ENCODE measurements at places on chromosomes 1 and 21. TPM values are rescaled to one million over a fixed set of nuclear protein-coding genes. Genes with fewer than 3 reads are reported as not detected.

Gene C1orf185
- not detected for total RNA-seq

Gene MCOLN3
- total RNA-seq, result 6.9 TPM

Gene SPRR5
- total RNA-seq, result not detected

Gene LYPD8
- total RNA-seq, result not detected

Gene XCL1
- total RNA-seq, result not detected

Gene KRTAP13-2
- total RNA-seq, result not detected

Gene AIRE
- total RNA-seq, result not detected

Gene CD2
- not detected for total RNA-seq

Gene RASSF5
- total RNA-seq, result 1.7 TPM

Gene EFNA3
- 1.1 TPM for total RNA-seq

Gene CNR2
- total RNA-seq, result not detected

Gene SLC16A4
- total RNA-seq, result 47.1 TPM

Gene S100B
- total RNA-seq, result not detected

Measured in bronchial smooth muscle cell (primary cell).